ENCODE measurements at places on chromosomes 12 and 14.

DNA sequence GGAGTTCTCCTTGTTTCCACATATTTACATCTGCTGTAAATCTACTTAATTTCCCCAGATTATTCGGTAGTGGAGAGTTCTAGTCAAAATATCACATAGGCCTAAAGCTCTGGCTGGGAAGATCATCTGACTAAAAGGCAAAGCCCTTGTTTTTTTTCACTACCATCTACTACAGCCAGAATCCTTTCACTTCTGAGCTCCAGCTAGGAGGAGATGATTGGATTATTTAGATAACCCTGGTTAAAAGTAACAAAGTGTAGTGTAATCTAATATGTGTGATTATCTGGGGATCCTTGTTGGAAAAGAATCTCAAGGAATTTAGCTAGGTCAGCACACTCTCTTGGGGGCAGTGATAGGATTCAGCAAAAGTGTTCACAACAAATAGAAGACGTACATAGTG, 125.4 kb downstream of the DYRK2 start:
- no peak for DNase-seq

DNA sequence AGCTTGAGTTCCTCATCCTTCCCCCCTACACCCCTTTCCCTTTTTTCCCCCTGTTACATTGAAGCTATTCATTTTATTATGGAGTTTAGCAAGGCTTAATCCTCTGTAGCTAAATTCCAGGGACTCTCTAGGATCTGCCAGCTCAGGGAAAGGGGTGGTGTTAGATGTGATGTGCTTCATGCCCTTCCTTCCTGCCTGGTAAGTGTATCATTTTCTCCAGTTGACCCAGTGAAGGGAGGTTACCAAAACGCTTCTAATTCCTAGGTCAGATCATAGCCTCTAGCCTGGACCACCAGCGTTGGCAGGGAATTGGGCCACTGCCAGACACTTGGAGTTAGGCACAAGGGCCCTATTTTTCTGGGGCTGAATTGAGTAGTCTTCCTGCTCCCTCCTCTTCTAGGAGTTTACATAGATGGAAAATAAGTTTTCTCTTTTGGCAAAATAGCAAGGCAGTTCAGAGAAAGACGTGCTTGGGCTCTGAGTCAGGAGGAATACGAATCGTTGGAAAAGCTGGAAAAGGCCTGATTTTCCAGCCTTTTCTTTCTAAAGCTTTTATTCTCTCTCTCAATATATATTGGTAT, 88.3 kb downstream of the NPAS3 start:
- DNase-seq = no peak

GRCh38 chr14:37422748-37423147, 172.3 kb downstream of the FOXA1 start:
- no peak for DNase-seq

DNA sequence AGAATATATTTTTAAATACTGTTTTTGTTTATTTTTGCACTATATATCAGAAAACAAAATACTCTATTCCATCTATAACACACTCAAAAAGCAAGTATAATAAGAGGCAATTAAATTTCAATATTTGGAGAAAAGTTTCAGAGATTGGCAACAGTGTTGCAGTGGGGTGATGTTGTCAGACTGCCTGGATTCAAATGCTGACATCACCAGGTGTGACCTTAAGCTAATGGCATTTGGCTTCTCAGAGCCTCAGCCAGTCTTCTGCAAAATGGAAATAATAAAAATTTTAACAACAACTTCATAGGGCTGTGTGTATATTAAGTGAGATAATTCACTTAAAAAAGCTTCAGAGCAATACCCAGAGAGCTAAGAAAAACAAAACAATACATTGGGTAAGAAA, 74.7 kb downstream of the TMTC1 start:
- DNase-seq = no peak

DNA sequence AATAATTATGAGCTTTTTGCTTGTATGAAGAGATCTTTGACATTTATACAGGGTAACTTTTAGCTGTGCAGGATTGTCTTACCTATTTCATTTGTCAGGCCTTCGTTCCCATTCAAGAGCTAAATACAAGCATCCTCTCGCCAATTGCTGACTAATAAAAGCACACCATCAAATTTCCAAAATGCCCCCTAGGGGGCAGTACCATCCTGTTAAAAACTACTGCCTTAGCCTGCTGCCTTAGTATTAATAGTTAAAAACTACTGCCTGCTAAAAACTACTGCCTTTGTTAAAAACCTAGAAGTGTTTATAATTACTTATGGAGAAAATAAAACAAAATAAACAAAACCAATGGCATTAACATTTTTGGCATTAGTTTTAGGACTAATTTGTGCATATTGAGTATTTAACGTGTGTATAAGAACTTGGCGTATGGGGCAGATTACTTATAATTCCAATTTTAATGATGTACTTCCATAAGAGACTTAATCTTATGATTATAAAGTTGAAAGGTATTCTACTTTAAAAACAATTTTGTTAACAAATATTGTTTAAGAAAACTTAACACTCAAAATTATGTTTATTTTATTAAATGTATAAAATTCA, 3.0 kb upstream of the IFI27L2 start:
- DNase-seq = peak; percentile 76

- no peak for DNase-seq
These were observed 32.9 kb downstream of the FIGNL2 start for GRCh38 chr12:51815571-51815970.

DNA sequence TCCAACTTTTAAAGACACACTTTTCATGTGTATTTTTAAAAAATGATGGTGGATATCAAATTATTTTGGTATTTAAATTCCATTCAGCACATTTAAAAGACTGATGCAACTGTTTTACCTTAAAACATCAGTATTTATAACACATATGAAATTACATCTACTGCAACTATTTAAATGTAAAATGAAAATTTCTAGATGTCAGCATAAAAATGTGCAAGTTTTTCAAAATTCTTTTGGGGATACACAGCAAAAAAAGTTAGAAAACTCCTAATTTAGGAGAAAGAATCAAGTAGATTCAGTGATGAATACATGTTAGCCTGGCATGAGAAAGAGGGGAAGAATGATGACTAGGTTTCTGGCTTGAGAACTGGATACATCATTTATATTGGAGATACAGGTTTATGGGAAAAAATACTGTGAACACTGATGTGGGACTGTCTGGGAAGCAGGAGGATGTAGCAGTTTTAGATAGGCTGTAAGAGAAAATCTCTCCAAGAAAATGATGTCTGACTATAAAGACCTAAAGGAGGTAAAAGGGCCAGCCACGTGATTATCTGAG, 9.2 kb downstream of the SOS2 start:
- DNase-seq = no peak

GRCh38 chr14:30573226-30573814, 14.4 kb downstream of the G2E3 start:
- no peak for DNase-seq

GRCh38 chr14:95395098-95395737, 75.5 kb upstream of the CLMN start:
- no peak for DNase-seq

DNA sequence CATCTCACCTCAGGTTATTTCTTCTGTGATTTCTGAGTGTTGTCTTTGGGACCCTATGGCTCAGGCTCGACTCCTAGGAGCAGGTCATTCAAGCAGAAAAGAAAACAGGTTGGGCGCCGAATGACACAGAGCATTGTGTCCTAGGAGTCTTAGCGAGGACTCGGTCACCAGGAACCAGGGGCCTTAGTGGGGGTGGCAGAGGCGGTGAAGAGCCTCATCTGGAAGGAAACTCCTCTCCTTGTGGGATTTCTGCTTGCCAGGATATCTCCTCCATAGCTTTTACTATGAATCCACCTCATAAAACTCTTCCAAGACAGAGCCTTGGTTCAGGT, 630 bp downstream of the PLEKHH1 start:
- no peak for DNase-seq

- no peak for DNase-seq
These were observed 1.0 kb upstream of the GPX2 start for GRCh38 chr14:64943556-64943955.

- DNase-seq = no peak
These were observed 363 bp upstream of the LMO3 start for GRCh38 chr12:16606201-16606849.

- DNase-seq = no peak
These were observed 6.2 kb downstream of the TMEM120B start for GRCh38 chr12:121718653-121719239.

GRCh38 chr12:105742567-105742874, 396.2 kb downstream of the NUAK1 start:
- no peak for DNase-seq

GRCh38 chr12:2800046-2800570, 5.3 kb downstream of the FKBP4 start:
- DNase-seq = no peak

DNA sequence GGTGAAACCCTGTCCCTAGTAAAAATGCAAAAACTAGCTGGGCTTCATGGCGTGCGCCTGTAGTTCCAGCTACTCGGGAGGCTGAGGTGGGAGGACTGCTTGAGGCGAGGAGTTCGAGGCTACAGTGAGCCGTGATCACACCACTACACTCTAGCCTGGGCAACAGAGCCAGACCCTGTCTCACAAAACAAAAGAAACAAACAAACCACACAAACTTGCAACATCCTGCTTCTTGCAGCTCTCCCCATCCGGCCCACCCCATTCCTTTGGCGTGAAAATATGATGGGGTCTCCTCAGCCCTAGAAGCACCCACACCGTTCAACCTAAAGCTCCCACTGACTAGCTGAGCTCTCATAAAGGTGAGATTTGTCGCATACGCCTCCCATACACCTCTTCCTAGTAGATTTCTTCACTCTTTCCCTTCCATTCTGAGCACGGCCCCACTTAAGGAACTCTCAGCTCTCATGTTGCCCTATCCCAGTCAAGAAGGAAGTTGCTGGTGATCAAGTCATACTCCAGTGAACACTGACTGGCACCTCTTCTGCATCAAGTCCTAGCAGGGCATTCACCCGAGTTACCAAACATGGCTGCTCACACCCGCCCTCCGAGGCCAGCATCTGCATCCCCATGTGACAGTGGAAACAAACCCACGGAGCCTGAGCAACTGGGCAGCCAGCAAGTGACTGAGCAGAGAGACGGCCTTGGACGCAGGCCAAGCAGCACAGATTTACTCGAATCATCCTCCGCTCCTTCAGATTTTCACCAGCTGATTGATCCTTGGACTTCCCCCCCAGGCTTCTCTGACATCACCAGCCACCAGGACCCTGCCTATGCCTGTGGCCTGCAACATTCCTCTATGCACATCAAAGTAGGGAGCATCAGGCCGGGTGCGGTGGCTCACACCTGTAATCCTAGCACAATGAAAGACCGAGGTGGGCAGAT, 18.9 kb upstream of the CD27 start:
- DNase-seq = no peak

- DNase-seq = no peak
These were observed 276.7 kb upstream of the SRRM4 start for GRCh38 chr12:118704527-118705241.

DNA sequence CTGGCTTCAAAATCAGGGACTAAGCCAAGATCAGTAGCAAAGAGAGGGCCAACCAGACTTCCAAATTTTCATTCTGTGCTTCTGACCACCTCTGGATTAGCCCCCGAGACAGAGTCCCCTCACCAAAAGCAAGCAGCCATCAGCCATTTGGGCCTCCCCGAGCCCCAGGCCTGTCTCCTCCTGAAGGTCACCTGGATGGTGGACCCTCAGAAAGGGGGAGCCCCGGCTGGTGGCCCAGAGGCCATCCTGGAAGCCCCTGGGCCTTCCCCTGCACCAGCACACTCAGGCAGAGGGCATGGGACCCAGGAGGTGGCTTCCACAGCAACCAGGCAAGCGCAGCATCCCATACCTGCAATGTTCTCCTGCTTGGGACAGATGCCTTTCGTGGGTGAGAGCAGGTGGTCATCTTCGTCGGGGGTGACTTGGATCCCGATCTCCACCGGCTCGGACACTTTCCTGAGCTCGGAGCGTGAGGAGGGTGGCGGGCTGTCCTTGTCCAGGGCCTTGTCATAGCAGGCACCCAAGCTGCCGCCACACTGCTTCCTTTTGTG, 14.8 kb downstream of the BCL11B start:
- no peak for DNase-seq

GRCh38 chr12:127280393-127281275, 986.3 kb upstream of the TMEM132C start:
- peak; percentile 17 for DNase-seq

DNA sequence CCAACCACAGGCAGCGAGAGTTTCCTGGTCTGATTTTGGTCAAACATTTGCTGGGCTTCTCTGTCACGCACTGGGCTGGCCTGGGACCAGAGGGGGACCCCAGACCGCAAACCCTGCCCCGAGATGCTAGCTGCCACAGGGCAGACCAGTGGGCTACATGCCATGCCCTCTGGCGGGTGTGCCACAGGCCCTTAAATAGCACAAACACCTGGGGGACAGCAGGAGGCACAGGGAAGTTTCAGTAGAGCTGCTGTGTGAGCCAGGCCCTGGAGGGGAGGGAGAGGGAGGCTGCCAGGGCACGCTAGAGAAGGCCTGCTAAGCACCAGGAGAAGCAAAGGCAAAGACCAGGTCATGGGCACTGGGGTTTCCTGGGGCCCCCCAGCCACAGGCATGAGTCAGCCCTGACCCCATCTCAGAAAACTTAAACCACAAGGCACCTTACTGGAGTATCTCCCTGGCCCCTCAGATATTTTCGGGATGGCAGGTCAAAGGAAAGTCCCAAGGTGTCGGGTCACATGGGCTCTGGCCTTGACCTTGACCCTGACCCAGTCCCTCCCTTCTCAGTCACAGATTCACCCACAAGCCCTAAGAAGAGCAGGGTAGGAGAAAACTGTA, 29.2 kb downstream of the ITPK1 start:
- DNase-seq = no peak

DNA sequence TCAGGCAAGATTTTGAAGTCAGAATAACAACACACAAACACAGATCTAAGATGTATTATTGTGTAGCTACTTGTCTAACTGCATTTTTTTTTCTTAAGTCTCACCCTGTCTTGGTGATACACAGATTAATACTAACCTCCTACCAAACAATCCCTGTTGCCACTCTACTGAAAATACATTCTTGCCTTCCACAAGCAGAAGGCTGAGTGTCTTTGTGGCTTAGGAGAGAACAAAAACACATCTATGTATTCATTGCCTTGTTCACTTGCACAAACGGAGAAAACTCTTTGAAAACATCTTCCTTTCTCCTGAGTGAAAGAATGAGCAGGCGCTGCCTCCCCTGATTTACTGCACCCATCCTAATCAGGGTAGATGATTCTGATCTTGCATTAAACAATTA, 642.2 kb downstream of the DIO2 start:
- no peak for DNase-seq

- no peak for DNase-seq
These were observed 144.6 kb downstream of the GCH1 start for GRCh38 chr14:54758041-54758440.

GRCh38 chr12:122097927-122098756, 19.6 kb downstream of the MLXIP start:
- no peak for DNase-seq

Data from CD4-positive, alpha-beta T cell treated with Interleukin-4 for 4 hours (primary cell).